Activated CD4-positive, alpha-beta T cell treated with anti-CD3 and anti-CD28 coated beads for 36 hours (primary cell): ENCODE measurements at places on chromosomes 3 and 15. TPM values are rescaled to one million over a fixed set of nuclear protein-coding genes. Genes with fewer than 3 reads are reported as not detected.

DNA sequence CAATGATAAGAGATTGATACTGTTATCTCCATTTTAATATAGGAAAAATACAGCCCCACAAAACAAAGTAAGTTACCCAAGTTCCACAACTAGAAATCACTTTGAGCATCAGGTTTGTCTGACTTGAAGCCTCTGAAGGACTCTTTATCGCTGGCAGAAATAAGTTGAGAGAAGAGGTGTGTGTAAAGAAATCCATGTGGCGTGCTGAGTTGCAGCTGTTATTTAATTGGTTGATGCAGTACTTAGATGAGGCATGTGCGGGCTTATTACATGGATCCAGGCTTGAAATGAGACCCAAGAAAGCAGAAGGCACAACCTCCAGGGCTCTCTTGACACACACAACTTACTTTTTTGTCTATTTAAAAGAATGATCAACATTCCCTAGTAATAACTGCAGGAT, 221.3 kb downstream of the PDZRN3 start:
- no peak for DNase-seq

GRCh38 chr3:45760878-45761711, 35.2 kb downstream of the SLC6A20 start:
- DNase-seq: peak; percentile 68

DNA sequence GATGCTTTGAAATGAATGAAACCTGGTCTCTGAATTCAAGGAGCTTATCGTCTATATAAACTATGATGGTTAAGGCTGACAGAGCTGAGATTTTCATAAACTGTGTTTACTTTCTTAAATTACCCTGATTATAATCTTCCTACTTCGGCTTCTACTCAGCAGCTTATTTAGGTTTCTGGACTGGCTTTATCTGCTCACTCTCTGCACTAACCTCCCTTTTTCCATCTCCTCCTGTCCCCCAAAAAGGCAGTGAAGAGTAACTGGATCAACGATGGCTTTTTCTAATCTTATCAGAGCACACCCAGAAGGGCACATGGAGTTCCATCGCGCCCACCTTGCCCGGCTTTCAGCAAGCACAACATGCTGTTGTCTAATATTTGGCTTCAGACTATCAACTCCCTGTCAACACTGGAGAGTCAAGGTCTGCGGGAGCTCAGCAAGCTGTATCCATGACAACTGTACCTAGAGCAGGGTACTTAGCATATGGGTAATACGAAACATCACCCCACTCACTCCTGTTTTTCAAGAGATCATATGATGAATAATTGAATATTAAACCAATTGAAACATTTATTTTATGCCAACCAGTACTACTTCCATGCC, 417.3 kb downstream of the GABRB3 start:
- no peak for DNase-seq

- no peak for DNase-seq
Measured at GRCh38 chr3:87209111-87209510, 18.0 kb upstream of the CHMP2B start.

DNA sequence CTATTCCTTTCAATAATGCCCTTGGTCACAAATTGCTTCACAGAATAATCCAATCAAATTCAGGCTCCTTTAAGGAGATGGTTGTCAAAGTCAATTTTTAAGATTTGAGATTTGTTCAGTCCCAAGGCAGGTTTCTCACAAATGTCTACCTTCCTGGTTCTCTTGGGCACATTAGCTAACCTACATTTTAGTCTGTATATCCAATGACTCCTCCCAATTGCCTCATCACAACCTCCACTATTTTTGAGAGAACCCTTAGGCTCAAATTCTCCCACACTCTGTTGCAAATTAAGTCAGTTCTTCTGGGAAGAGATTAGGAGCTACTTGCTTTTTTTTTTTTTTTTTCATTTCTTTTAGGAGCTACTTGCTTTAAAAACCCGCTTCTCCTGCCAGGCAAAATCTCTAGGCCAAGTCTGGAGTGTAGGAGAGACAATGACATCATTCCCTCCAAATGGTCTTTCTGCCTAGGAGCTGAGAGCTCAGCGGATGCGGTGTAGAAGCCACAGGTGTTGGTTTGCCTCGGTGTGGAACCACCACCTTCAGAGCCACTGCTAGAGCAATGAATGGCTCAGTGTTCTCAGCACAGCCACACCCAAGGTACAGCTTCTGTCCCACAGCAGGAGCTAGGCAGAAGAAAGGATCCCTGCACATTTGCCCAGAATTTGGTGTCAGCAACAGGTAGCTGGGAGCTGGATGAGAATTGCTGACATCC, 10.0 kb upstream of the INO80 start:
- no peak for DNase-seq

The TFDP2 gene
- total RNA-seq: 23.3 TPM

DNA sequence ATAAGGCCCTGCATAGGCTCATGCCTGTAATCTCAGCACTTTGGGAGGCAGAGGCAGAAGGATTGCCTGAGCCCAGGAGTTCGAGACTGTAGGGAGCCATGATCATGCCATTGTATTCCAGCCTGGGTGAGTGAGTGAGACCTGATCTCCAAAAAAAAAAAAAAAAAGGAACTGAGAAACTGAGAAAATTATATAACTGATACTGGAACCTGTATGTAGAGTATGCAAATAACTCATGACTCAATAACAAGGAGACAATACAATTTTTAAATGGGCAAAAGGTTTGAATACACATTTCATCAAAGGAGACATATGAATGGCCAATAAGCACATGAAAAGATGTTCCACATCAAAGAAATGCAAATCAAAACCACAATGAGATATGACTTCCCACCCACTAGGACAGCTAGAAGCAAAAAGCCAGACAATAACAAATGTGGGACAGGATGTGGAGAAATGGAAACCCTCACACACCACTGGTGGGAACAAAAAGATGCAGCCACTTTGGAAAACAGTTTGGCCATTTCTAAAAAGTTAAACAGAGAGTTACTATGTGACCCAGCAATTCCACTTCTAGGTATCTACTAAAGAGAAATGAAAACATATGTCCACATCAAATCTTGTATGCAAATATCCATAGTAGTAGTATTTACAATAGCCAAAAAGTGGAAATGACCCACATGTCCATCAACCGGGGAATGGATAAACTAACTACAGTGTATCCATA, 70.7 kb downstream of the IQSEC1 start:
- DNase-seq: no peak

The CHRFAM7A gene
- total RNA-seq: not detected

DNA sequence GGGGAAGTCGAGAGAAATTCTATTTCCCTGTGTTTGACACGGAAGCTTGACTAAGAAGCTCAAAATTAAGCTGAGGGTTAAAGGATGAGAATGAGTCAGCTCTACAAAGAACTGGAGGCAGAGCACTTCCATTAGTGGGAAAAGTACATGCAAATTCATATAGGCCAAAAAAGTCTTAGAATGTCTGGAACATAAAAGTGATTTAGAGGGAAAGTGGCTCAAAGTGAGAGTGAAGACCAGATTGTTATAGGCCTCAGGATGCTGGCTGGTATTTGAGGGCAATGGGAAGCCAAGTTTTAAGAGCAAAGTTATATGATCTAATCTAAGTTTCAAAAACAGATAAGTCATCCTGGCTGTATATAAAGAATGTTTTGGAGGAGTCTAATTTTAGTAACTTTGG, 857.3 kb downstream of the NAALADL2 start:
- DNase-seq: no peak

- DNase-seq: no peak
Measured at GRCh38 chr3:124558991-124559845, 171.0 kb upstream of the UMPS start.

DNA sequence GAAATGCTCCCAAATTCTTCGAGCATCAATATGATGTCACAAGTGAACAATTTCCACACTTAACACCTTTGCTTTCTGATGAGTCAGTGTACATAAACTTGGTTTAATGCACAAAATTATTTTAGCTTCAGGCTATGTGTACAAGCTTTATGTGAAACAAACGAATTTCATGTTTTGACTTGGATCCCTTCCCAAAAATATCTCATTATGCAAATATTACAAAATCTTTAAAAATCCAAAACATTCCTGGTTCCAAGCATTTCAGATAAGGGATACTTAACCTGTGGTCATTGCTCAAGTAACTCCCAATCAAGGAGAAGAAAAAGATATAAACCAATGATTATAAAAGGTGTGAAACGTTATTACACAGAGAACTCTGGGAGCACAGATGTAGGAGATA, 25.2 kb downstream of the RAB5A start:
- no peak for DNase-seq

DNA sequence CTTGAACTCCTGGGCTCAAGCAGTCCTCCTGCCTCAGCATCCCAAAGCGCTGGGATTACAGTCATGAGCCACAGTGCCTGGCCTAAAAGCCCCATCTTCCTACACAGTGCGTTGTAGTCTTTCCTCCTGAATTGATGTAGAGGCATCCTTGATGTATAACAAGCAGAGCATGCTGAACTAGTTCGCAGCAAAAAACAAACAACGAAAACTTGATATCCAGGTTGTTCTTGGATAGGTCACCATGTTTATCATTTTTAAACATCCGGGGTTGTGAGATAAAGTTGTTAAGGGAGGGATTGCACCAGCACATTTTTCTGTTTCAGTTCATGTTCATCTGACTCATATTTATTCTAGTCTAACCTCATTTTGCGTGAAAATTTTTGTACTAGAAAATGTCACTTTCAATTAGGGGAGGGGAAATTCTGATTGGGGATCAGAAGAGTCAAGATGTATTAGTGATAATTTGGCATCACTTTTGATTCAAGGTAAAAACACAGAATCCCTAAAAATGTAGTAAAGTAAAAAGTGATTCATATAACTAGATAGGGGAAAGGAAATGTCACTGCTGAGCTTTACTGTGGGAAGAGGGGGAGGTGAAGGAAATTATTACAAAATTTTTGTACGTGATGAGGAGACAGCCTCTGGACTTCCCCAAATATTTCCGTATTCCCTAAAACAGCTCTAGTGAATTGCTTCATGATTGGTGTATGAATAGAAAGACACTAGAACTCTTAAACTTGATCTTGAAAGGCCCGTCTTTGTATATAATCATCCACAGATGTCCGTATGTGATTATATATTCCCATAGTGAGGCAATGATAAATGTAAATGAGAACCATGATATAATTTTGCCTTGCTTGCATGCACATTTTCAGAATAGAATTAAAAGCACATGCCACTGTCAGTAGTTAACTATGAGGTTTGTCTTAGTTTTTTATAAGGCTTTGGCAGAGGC, 22.9 kb downstream of the RAB8B start:
- peak; percentile 44 for DNase-seq

DNA sequence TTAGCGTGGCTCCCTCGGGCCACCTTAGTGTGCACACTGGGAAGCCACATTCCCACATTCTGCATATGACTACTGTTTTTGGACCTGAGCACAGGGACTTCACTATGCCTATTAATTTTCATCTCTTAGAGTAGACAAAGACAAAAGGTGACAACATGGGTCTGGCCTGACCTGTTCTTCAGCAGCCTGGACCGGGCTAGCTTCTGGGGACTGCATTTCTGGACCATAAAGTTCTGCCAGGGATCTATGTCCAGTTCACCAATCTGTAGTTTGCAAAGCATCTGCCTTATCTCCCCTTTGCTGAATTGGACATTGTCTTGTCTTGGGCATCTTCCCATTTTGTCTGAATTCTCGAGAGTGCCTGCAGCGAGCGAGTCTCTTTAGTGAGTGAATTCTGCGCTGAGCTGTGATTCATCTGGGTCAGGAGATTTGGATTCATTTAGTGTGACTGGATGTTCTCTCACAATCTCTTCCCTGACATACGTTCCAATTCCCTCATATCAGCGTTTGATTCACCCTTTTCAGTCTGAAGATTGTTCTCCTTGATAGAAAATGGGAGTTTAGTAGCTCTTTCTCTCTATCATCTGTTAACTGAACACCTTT, 112.2 kb upstream of the PLXNA1 start:
- DNase-seq: no peak

GRCh38 chr15:36254426-36254825, 325.0 kb upstream of the CDIN1 start:
- DNase-seq: no peak

The ARL14 gene
- total RNA-seq: not detected

- DNase-seq: no peak
Measured at GRCh38 chr3:146839727-146840375, 234.7 kb upstream of the PLSCR5 start.

DNA sequence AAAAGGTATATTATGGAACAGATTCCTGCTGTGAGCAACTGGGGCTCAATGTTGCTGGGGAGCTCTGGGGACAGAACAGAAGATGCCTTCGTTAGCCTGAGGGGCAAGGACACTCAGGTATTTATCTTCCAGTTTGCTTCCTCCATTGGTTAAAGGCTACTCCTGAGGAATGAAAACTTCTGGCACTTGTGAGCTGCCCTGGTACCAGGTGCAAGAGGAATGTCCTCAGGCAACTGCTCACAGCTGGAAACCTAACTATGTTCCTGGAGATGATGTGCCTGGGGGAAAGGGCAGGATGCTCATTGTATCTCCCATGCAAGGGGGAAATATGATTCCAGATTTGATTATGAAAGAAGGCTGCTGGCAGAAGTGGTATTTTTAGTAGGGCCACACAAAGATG, 54.0 kb upstream of the BBX start:
- no peak for DNase-seq

GRCh38 chr3:161560008-161560637, 63.5 kb downstream of the OTOL1 start:
- DNase-seq: peak; percentile 35

DNA sequence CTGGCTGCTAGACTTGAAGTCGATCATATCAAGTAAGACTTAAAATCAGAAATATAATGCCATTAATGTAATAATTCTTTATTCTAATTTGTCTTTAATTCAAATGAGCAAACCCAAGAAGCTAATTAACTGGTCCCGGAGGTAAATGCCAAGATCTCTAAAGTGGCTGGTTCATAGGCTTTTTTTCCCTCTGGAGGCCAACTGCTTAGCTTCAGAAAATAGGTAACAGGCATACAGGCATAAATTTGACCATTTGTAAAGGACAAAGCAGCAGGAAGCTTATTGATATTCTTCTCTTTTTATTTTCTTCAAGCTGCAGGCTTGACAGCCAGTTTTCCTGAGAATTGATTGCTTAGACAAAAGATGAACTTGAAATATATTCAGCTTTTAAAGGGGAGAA, 158.6 kb upstream of the RAP2B start:
- DNase-seq: no peak
